Thymus (tissue), 14 donors: ENCODE measurements at places on chromosomes 6 and 20.

GRCh38 chr20:17652411-17652810, 29.6 kb downstream of the RRBP1 start:
- DNase-seq, result no peak

DNA sequence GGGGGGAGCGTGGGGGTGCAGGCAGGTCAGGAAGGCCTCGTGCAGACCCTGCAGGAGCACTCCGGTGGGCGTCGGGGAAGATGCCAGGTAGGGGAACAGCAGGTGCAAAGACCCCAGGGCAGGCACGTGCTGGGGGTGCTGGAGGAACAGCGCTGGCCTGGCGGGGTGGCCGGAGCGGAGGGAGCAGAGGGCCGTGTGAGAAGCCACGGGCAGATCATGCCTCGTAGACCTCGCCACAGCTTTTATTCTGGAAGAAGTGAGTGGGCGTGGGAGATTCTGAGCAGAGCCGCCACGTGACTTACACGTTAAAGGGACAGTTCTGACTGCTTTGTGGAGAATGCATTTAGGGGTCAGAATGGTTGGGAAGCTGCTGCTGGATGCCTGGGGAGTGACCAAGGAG, 9.3 kb downstream of the NTSR1 start:
- DNase-seq, result no peak

DNA sequence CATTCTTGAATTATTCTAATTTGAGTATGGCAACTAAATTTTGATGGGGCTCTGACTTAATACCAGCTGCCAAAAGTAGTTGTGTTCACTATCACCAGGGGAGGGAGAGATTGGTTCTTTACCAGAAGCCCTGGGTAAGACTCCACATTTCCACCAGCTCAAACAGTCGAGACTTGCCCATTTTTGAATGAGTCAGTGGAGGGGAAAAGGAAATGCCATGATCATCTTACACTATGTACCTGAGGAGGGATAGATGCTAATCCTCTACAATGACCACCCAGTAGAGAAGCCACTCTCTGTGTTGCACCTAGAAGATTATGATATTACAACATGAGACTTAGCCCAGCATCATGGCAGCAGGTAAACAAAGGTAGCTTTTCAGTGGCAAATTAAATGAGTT, 77.0 kb upstream of the SGK1 start:
- DNase-seq, result no peak

DNA sequence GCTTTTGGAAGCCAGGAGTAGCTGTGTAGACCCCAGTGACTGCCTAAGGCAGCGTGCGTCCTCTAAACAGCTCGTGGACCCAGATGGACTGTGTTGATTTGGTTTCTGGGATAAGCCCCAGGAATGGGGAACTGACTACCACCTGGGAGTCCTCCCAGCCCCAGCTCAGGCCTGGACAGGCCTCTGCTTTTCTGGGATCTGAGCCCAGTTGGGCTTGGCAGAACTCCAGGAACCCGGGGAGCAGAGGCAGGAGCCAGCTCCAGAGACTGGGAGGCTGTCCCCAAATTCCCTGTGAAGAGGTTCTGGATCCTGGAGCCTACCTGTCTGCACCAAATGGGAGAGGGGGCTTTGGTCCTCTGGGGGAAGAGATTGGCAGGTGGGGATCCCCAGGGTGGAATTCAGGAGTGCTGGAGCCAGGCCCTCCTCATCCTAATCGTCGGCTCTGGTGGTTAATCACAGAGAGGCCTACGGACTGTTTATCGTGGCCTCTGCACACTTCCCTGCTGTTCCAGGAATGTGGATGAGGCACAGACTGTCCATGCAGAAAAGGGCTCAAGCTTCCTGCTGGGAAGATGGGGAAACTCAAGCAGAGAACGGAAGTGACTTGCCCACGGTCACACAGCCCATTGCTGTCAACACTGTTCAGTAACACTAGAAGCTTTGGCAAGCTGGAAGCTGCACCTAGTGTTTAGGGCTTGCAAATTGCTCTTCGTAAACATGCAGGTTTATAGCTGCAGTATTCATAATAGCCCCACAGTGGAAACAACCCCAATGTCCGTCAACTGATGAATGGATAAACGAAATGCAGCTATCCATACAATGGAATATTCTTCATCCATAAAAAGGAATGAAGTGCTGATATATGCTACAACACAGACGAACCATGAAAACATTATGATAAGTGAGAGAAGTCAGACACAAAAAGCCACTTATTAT, 100.6 kb downstream of the KCNB1 start:
- no peak for DNase-seq

DNA sequence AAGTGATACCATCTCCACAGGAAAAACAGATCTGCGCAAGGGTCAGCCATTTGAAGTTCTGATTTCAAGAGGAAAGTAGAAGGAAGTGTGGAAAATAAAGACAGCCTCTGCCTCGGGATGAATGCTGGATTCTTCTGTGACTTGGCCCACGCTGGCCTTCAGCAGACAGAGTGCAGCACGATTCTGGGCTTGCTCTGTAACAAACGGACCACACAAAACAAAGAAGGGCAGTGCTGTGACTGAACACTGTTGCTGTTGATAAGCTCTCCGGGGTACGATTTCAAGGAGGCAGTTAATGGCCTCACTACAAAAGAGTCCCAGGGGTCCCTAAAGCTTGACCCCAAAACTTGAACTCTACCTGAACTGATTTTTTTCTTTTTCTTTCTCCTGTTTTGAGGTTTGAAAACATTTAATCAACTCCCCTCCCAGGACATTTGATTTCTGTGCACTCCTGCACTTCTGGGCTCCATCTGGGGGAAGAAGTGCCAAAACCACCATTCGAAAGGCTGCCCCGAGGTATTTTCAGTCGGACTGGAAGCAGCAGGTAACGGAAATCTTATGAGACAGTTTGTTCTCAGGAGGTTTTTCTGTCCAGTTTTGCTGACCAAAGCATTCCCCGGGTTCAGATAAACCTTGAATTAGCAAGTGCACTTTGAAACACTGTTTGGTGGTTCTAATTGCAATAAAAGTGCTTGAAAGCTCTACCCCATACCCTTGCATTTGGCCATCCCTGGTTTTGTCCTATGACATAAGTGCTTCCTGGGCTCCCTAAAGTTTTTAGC, 189.6 kb downstream of the MYLK4 start:
- no peak for DNase-seq
